Activated CD4-positive, alpha-beta T cell treated with anti-CD3 and anti-CD28 coated beads, Interleukin-2, amount 10 ng/mL, durations not matched to agents 24 days and 14 days (primary cell): ENCODE measurements at places on chromosomes 4 and X. TPM values are rescaled to one million over a fixed set of nuclear protein-coding genes. Genes with fewer than 3 reads are reported as not detected.

Gene LINC00632
- 5.1 and 5.8 TPM in 2 replicates for total RNA-seq

Gene CSN1S1
- total RNA-seq = not detected in 2 replicates

Gene FAAH2
- total RNA-seq = 4.0 and 5.0 TPM in 2 replicates

Gene SPINK2
- total RNA-seq = 0.37 and 0.54 TPM in 2 replicates

Gene SPRY1
- 60.2 and 60.5 TPM in 2 replicates for total RNA-seq

Gene MAGEA10
- total RNA-seq = not detected in 2 replicates
